ENCODE measurements at places on chromosomes 7 and 10.
A peak's percentile ranks its signal among the peaks of the same experiment; 100 is the strongest.

DNA sequence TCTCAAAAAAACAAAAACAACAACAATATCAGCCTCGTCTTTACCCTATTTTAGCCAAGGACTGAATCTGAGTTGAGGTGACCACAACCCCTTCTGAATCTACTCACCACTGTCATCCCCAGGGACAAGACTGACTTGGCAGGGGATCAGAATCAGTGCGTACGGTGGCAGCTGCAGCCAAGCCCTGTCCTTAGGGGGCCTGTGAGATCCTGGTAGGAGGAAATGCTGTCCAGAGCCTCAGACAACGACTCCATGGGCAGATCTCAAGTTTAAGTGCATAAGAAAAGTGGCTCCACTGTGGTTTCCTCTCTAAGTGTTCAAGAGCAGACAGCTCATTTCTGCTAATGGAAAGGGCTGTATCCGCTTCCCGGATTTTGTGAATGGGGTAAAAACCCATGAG lies 22.4 kb upstream of the CYTH3 start:
- peak; percentile 21 for DNase-seq

DNA sequence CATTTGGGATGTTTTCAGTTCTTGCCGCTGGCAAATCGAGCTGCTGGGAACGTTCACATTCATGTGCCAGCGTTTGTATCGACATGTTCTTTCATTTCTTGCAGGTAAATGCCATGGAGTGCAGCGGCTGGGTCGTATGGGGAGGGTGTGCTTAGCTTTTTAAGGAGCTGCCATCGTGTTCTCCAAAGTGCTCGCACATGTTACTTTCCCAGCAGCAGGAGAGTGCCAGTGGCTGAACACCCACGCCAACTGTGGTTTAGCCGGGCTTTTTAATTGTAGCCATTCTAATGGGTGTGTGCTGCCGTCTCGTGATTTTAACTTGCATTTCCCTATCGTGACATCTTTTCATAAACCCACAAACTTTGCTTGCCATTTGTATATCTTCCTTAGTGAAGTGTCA lies 11.6 kb upstream of the BNIP3 start:
- no peak for DNase-seq

DNA sequence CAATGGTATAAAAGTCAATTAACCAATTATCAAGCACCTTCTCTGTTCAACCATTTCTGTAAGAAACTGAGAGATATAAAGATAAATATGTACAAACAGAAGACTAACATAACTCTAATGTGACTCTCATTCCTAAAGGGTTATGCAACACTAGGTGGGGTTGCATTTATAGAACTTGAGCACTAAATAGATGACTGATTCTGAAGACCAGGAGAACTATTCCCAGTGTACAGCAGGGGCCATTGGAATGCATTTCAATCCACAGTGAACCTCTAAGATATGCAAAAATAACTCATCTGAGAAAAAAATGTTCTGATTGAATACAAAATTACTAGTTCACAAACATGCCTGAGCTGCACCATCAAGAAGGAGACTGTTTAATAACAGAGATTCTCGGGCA lies 341.2 kb upstream of the STEAP1 start:
- DNase-seq, result no peak

- DNase-seq, result no peak
Observed at GRCh38 chr10:103086261-103086660, 106.8 kb downstream of the NT5C2 start.

- no peak for DNase-seq
Observed at GRCh38 chr10:114282526-114282925, 43.5 kb downstream of the VWA2 start.

DNA sequence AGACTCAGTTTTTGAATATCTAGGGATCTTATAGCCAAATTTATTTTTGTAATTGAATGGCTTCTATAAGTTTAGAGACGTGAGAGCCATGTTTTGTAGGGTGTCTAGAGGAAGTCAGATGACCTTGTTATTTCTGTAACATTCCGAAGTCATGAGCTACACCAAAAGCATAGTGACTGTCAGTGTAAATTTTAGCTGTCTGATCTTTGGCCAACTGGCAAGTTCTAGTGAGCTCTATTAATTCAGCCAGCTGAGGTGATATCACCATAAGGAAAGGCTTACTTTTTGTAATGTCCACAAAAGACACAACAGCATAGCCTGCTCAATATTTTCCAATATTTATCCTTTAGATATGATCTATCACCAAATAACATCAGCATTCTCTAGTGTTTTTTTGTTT lies 9.9 kb upstream of the NT5C3A start:
- DNase-seq, result no peak

DNA sequence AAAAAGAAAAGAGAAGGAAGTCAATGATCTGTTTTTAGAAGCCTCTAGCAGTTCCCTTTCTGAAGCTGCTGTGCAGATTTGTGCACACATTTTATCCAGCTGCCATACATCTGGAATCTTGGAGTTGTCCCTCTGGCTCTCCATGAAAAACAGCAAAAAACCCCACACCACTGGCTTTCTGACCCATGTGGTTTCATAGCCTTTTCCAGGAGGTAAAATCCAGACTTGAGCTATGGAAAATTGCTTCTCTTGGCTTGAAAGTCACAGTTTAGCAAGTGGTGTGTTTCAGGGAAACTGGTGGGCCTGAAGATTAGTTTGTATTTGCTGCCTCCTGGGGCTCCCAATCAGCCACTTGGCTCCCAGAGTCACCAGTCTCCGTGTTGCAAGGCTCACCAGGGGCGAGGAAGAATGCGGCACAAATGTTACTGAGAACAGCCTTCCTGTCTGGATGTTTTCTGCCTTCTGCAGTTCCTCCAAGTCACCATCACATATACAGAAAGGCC lies 50.1 kb upstream of the ADRB1 start:
- DNase-seq, result peak; percentile 17

GRCh38 chr7:40211276-40212003 lies 76.6 kb downstream of the SUGCT start:
- DNase-seq, result no peak

GRCh38 chr10:71394926-71395562 lies 1.7 kb upstream of the CDH23 start:
- DNase-seq, result no peak

GRCh38 chr10:125151553-125152449 lies 8.6 kb downstream of the CTBP2 start:
- no peak for DNase-seq

GRCh38 chr7:181738-182137 lies 10.6 kb upstream of the FAM20C start:
- no peak for DNase-seq

DNA sequence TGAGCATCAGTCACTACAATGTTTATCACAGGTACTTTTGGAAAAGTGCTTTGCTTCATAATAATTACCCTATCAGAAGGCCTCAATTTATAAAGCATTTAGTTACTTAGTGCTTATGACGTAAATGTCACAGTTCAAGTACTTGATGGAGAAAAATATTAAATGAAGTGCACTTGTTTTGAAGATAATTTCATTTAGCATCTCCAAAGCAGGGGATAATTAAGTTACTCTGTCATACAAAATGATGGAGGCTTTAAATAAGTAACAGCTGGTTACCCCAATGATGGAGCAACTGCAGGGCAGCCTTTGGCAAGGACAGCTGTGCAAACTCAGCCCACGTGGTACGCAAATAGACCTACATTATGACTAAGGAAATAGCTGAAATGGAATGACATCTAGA lies 768.8 kb downstream of the GRM8 start:
- no peak for DNase-seq

DNA sequence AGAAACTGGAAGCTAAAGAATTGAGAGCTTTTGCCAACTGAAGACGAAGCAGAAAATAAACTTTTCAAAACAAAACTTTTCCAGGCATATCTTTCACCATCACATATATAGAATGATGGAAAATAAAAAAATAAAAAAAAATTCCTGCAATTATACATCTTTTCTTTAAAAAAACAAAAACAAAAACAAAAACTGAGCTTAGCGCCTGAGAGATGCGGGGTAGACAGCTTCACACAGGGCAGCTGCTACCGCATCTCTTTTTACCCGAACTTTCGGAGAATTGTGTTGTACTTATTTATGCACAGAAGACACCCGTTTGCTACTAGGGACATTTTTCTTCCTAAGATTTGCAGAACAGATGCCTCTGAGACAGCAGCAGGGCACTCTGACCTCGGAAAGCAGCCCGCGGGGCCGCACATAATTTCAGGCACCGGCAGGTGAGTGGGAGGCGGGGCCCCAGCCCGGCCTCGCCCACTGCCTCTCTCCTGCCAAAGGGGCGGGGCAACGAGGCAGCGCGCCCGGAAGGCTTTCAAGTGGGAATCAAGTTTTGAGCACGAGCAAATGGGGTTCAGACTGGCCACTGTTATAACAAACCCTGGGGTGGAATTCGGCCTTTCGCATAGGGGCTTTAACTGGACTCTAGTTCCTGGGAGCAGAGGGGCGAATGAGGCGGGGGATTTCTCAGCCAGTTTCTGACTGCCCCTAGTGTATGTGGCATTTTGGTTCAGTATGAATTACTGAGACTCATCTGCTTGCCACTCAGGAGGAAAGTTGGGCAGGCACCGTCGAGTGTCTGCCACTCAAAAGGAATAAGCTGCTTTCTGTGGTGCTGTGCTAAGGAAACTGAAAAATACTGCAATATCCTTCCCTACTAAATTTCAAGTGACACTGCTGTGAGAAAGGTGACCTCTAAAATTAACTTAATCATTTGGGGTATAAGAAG lies 18.5 kb upstream of the FAM133B start:
- DNase-seq, result peak; percentile 35

- no peak for DNase-seq
Observed at GRCh38 chr7:117950601-117951260, 77.5 kb upstream of the CTTNBP2 start.

DNA sequence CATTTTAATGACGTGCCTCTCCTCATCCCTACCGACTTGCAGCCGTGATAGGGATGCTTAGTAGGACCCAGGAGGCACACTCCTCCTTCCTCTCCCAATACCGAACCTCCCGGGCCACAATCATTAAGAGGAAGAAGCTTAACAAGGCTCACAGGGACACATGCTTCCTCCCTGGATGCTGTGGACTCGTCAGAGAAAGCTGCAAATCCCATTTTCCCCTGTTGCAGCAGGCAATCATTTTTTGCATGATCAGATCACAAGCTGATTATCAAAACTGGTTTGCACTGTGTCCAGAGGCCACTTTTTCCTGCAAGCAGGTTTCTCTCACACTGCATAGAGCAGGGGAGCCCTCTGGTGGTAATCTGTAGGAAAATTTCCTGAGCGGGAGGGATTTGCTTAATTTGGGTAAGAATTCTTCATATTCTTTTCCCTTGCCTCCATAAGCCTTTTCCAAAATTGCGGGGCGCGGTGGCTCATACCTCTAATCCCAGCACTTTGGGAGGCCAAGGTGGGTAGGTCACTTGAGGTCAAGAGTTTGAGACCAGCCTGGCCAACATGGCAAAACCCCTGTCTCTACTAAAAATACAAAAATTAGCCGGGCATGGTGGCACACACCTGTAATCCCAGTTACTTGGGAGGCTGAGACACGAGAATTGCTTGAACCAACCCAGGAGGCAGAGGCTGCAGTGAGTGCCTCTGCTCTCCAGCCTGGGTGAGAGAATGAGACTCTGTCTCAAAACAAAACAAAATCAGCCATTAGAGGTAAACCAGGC lies 16.1 kb upstream of the LAMB4 start:
- peak; percentile 77 for DNase-seq

GRCh38 chr7:94417901-94418300 lies 23.2 kb downstream of the COL1A2 start:
- DNase-seq, result peak; percentile 18

- peak; percentile 34 for DNase-seq
Observed at GRCh38 chr7:74429153-74429747, 24.5 kb upstream of the GTF2IRD1 start.

- DNase-seq, result no peak
Observed at GRCh38 chr10:12973149-12973718, 28.3 kb downstream of the CCDC3 start.

DNA sequence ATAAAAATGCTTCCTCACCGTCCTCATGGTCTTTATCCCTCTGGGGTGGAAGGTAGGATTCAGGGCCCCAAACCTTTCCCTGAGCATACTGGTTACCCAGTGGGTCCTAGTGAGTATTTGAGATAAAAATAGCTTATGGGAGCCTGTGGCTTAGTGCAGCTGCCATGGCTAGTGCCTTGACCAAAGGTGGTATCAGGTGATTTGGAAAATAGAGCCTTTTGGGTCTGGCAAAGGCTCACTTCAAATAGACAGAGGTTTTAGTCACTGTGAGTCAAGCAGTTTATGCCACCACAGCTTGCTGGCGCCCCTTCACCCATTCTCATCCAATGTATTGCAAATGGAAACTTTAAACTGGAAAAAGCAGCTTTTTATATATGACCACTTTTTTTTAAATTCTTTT lies 30.4 kb downstream of the PLAU start:
- DNase-seq, result no peak

- DNase-seq, result no peak
Observed at GRCh38 chr7:41711283-41712064, 8.6 kb upstream of the INHBA start.

DNA sequence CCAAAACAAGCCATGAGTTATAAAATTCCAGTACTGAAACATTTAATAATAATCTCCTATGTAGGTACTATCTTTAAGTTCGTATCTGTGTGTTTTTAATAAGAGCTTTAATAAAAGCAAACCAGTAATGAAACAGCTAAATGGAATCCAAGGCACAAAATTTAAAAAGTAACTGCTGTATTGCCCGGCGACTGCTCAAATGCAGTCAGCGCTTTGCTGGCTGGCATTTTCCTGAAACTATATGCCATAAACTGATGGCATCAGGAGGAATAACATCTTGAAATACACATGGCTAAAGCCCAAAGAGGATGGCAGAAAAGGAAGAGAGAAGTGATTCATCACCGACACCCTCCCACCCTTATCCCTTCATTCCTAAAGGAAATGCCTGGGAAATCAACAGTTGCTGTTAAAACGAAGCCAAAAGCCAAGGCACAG lies 133.1 kb downstream of the CUBN start:
- DNase-seq, result no peak

DNA sequence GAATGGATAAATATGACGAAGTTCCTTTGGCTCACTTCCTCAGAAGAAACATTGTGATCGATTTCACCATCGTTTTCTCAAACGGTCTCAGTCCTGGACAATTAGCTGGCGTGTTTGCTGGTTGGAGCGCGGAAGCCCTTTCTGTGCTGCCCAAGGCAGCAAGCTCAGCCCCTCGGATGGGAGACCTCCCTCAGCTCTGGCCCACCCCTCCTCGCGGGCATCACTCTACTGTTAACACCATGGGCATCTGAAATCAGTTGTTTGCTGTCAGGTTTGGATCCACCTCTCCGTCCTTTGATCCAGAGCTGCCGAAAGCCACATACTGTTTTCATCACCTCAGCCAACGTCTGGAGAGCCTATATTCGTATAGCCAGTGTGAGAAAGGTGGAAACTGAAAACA lies 68.2 kb downstream of the C10orf143 start:
- DNase-seq, result no peak

DNA sequence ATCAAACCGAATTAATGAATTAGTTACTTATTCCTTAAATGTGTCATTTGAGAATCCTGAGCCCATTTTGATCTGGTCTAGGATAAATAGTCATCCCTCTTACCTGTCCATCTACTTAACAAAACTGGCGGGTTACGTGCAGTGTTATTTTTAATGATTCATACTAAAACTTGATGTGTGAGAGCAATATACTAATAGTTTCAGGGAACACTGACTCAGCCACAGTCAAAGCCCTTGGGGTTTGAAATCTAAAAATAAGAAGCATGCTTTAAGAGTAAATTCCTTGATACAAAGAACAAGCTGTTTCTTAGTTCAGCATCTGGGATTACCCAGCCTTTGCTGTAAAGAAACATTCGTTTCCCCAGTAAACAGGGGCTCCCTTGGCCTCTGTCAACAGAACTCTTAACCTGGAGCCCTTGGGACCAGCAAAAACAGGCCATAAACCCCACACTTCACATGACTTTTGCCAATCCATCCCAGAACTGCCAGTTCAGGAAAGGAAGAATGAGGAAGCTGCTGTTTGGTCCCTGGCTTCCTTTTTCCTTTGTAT lies 370.6 kb upstream of the IGFBP3 start:
- no peak for DNase-seq
